AG04450 (cell line): ENCODE measurements at places on chromosomes 2 and 18.

DNA sequence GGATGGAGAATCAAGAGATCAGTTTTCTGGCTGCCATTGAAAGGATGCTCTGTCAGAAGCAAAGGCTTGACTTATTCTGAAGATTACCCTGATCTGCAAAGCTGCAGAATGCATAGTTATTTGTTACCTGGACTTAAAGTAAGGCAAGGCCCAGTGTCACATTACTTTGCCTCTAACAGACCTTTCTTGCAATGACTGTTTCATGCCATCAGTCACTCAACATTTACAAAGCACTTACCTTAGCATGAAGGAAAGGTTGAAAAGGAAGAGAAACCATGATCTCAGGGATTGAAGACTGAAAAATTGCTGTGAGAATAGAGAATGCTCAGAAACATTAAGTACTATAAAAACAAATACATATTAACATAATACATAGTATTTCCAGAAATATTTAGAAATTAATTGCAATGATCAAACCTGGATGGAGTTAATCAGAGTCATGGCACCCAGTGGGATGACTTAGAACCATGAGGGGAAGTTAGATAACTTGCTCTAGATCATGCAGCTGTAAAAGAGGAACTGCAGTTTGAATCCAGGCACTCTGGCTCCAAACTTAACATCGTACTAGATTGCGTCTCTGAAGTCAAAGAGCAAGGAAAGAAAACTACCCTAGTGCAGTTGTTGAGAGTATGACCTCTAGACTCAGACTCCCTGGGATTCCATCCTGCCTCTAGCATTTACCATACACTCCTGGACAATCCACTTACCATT, 26.5 kb upstream of the FAM117B start:
- no peak for DNase-seq

GRCh38 chr2:38613126-38613848, 10.6 kb upstream of the HNRNPLL start:
- no peak for DNase-seq

DNA sequence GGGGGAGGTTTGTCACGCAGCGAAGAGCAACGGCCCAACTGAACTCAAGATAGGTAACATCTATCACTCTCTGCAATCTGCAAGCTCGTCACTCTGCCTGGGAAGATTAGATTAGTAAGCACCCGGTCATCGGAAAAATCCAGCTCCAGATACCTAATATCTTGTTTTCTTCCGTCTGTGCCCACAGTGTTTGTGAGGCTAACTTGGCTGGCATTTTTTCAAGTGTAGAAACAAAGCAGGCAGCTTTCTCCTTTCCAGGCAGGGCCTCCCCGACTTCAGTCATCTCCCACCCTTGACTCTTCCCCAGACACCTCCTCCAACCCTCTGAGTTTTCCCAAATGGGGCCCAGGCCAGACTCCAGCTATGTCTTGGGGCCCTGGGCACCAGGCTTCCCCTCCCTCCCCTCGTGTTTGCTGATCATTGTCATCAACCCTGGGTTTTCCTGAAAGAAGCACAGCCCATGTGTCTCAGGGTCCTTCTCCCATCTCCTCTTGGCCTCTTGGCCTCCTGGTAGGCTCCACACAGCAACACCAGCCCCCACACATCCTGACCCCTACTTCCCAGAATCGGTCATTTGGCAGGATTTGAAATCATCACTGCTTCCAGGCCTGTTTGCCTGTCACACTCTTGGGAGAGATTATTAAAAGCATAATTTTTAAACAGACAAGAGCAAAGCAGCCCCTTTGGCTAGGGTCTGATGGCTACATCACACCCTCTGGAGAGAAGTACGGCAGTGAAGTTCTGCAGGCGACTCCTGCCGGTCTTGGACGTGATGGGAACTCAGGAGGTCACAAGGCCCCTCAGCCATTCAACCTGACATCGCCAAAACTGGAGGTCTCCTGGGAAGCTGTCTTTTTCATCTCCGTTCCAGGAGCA, 144.9 kb upstream of the ID2 start:
- no peak for DNase-seq

DNA sequence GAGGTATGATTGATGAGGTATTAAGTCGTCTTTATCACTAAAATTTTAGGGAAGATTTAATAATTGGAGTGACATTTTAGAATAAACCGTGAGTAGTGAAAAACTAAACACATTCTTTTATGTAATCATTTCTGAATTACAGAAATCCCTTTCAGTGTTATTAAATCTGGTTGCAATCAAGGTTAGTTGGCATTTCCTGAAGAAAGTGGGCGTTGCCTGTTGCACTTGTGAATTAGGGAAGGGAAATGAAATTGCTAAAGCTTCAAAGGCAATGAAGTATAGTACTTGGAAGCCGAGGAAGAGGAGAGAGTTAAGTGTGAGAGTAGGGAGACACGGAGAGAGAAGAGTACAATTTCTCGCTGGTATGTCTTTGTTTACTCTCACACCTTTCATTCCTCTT, 274.5 kb downstream of the SLC8A1 start:
- DNase-seq, result no peak

DNA sequence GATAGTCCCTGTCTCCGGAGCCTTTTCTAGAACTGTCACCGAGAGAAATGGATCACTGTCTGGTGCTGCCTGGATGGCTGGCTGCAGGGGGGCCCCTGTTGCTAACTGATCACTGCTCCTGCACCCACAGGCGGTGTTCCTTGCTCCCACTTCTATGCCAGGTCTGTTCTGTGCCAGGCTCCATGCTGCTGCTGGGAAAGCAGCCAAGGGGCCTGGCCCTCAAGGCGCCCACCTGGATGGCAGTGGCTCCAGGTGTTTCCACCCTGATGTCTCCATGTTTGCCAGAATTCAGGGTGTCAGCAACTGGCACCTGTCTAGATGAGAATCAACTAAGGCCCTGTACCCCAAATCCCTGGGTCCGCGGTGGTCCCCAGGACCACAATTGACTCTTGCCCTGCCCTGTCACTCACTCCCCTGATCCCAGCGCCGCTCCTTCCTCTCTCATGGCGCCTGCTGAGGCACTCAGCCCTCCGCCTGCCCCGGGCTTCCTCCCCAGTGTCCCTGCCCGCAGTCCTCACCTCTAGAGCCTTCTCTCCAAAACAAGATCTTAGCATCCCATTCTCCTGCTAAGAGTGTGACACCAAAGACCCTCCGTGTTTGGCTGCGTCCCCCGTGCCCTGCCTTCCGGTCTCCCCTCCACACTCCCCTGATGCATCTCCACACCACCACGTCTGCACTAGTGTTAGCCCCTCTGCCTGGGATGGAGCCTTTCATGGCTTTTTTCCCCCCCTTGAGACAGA, 72.5 kb upstream of the OTOF start:
- no peak for DNase-seq

DNA sequence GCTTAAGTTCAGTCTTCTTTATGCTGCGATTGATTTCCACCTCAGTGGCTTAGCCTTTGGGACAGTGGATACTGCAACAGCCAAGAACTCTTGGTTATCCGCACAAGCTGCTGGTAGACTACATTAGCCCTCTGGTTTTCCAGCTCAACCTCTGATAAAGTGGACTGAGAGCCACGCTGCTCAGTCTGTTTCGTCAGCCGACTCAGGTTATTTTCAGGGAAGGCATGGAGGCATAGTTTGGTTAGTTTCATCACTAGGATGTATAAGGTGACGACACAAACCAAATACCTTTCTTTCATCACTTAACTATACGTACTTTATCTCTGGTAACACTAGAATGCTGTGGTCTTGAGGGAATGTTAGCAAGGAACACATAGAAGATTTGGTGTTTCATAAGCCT, 14.2 kb downstream of the CD8A start:
- no peak for DNase-seq

DNA sequence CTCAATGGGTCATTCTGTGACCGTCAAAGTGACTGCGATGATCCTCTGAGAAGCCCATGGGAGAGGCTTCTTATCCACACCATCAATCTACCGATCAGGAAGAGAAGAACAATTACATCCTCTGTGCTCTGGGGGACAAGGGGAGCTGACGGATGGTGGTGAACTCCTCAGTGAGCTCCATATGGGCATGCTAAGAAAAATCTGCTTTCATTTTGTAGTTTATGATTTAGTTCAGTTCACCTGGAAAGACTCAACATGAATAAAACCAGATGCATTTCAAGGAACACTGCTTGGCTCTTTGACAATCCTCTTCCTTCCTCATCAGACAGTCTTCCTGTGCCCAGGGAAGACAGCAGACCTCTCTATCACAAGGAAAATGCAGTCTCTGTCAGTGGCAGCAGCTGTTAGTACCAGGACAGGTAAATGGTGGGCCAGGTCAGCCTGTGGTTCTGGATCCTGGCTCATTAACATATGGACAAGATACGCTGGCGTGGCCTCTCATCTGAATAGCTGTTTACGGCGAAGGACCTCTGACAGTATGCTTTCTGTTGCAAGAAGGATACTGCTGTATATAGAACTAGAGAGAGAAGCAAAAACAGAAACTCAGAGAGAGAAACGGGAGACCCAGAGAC, 176.9 kb downstream of the BCL2 start:
- no peak for DNase-seq

DNA sequence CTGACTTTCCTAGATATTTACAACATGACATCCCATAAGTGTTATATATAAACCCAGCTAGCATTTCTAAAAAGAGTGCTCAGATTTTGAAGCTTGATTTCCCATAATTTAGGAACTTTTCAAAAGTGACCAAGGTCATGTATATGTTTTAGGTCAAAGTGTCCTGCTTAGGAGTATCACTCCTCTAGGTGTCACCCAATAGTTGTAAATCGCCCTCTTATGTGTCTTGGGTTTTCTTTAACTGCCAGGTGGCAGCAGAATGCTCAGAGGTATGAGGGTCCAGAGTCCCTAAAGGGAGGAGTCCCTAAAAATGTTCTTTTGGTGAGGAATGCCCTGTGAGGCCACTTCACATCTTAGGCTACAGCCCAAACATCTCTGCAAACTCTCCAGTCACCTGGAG, 358.3 kb downstream of the CELF4 start:
- DNase-seq, result no peak

- no peak for DNase-seq
Observed at GRCh38 chr2:102083393-102083703, 59.2 kb upstream of the IL1R1 start.

- DNase-seq, result no peak
Observed at GRCh38 chr2:29006092-29006979, 25.2 kb downstream of the TOGARAM2 start.

DNA sequence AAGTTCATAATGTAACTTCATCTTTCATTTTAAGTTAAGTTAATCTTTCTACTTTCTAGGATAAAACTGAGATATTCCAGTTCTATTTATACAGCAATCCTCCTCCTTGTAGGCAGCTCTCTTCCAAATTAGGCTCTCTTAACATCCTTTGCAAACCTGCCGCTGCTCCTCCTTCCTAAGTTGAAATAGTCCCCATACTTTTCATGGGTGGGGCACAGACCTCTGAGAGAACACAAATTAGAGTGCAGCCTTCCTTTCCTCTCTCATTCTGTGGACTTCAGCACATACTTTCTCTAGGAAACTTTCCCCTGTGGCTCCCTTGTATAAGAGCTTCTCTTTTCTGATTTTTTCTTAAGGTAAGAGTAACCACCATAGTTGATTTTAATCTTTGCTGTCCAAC, 28.3 kb downstream of the TWSG1 start:
- DNase-seq, result no peak

GRCh38 chr18:61719671-61720070, 173.1 kb downstream of the RNF152 start:
- DNase-seq, result no peak

GRCh38 chr18:27564066-27564465, 379.0 kb upstream of the CHST9 start:
- no peak for DNase-seq

GRCh38 chr2:209624192-209624938, 147.3 kb upstream of the UNC80 start:
- no peak for DNase-seq

DNA sequence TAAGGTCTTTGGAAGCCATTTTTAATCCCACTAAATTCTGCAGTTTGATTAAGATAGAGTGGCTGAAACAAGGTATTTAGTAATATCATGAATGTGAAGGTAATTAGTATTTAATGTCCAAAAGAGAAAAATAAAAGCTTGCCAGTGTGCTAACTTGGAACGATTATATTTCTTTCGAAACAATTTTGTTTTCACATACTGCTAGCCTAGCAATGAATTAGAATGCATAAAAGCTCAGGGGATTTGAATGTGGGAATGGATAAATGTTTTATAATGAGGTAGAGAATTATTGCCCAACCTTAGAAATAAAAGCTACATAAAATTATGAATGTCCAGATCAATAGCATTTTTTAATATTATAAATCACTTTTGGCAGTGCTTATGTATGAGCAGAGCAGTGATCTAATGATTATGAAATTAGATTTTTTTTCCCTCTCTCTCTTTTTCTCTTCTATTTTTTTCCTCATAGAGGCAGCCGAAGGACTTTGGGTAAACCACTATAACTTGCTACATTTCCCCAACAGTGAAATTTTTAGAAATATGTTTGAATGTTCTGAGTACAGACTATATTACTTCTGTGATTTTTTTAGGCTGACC, 75.5 kb downstream of the PLCL1 start:
- DNase-seq, result no peak

GRCh38 chr2:218885981-218886947, 5.6 kb downstream of the WNT10A start:
- no peak for DNase-seq

DNA sequence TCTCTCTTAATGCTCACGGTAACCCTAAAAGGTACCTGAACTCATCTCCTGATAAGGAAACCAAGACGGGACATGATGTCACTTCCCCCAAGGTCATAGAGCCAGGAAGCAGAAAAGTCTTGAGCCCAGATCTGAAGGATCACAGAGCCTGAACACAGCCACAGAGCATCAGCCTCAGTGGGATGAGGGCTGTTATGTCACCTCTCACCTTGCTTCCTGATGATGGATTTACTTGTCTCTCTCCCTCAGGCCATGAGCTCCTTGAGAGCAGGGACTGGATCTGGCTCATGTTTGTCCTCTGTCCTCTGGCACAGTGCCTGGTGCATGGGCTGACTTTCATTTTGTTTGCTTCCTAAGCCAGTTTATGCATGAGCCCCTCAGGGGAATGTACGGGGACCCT, 54.2 kb downstream of the SERTAD2 start:
- DNase-seq, result no peak

DNA sequence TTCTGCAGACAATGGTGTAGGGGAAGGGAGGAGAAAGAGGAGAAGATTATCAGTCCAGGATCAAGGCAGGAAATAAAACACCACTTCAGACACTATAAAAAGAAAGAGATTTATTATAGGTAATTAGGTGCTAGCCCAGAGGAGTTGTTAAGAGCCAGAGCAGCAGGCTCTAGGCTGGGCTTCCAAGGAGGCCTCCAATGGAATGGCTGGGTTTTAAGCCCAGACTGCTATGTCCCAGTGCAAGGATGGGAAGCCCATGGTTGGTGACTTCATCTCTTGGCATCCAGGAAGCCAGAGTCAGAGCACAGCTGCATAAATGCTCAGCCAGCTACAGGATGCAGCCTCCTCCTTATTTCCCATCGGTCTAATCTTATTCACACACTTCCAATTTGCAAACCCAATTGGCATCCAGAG, 95.6 kb downstream of the LAMA3 start:
- peak; percentile 15 for DNase-seq

- no peak for DNase-seq
Observed at GRCh38 chr2:172556284-172557033, 569 bp downstream of the PDK1 start.

GRCh38 chr2:66553370-66553769, 118.4 kb downstream of the MEIS1 start:
- DNase-seq, result no peak

- no peak for DNase-seq
Observed at GRCh38 chr2:102792568-102793208, 30.9 kb downstream of the TMEM182 start.
